Omental fat pad (tissue), 4 donors: ENCODE measurements at places on chromosomes 5 and 9.

GRCh38 chr9:116124472-116125040, 29.0 kb upstream of the PAPPA start:
- no peak for DNase-seq

DNA sequence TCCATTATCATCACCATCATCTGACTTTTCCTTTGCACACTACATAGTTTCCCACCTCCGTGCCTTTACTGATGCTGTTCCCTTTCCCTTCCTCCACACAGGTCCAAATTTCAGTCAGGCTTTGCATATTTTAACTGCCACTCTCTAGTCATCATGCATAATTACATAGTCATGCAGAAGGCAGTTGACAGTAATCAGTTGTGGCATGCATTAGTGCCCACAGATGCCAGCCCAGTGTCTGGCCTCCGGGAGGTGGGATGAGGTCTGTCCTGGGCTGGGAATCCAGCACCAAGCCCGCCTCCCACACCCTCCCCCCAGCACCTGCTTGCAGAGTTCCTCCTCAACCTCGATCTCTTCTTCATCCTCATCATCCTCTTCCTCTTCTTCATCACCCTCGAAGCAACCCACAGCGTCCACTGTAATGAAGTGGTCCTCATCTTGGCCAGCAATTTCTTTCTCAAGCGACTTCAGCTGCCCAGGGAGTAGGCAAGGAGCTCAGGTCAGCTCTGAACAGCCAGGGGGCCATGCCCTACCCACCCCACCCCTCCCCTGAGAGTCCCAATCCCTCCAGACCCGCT, 8.8 kb downstream of the BBLN start:
- no peak for DNase-seq

DNA sequence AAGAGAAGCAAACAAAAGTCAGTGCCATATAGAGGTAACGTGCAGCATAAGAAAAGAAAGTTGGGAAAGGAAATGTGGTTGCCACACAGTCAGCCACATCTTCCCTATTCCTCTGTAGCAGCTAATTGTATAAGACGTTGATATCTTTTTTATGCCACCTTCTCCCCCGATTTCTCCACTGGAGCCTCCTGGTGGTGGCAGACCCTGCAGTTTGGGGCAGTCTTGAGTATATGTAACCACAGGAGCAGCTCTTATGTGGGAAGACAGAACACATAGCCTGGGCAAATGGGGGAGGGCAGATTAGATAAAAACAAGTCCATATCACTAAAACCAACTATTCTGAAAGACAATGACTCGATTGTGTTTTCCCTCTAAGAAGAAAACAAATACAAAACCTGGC, 99.7 kb downstream of the PLCXD3 start:
- DNase-seq, result no peak

DNA sequence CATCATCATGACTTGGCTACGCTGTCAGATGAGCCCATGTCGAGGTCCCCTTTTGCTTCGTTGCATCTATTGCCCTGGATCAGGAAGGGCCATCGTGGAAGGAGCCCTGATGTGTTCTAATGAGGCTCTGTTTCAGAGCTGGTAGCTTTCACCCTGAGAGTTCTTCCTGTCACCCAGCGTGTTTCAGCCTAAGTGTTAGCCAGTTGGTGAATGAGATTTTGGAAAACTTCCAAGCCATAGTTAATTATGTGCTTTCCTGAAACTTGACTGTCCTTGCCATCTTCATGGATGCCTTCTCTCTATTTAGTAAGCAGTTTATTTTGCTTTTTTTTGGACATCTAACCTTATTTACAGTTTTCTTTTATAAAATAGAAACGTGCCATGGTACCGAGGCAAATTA, 1695.4 kb upstream of the WWC1 start:
- DNase-seq, result no peak

GRCh38 chr9:100938507-100938906, 90.0 kb upstream of the PLPPR1 start:
- DNase-seq, result no peak

DNA sequence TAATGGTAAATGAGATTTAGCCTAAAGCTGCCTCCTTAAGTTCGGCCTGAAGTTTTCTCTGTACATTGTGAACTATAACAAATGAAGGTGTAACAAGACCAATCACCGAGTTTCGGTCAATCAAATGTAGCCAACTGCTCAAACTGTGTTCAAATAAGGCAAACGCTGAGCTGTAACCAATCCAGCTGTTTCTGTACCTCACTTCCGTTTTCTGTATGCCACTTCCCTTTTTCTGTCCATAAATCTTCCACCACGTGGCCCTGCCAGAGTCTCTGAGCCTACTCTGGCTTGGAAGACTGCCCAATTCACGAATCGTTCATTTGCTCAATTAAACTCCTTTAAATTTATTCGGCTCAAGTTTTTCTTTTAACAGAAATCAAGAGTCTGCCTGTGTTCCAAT, 193.5 kb upstream of the KLF9 start:
- no peak for DNase-seq

DNA sequence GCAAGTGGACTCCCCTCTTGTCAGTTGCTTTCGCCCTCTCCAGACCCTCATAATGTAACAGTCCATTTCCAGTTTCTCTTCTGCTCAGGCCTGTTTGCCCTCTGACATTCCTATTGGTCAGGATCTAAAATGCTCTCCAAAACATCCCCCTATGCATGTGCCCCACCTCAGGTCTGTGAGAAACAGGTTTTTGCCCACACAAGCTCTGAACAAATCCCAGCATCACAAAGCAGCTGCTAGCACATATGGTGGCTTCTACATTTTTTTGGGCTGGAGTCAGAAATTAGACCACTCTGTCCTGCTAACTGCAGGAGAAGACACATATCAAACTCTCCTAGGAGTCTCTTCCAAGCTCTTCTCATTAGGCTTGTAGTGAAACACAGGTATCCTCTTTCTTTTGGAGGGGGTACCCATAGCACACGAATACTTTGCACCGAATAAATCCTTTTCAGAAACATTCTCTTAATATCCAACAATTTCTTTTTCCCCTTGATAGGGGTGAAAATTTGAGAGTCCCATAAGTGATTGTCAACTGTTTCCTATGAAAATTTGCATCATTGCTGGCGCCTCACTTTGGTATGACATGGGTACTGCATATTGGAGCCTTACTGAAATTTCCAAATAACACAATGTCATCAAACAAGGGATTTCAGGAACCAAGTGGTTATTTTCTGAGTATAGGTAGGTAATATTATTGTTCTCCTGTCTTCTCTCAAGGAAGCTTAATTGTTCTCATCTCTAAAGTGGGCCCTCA, 19.3 kb upstream of the HSPA9 start:
- DNase-seq, result no peak

- no peak for DNase-seq
Measured at GRCh38 chr5:149759563-149759962, 29.5 kb downstream of the PPARGC1B start.

DNA sequence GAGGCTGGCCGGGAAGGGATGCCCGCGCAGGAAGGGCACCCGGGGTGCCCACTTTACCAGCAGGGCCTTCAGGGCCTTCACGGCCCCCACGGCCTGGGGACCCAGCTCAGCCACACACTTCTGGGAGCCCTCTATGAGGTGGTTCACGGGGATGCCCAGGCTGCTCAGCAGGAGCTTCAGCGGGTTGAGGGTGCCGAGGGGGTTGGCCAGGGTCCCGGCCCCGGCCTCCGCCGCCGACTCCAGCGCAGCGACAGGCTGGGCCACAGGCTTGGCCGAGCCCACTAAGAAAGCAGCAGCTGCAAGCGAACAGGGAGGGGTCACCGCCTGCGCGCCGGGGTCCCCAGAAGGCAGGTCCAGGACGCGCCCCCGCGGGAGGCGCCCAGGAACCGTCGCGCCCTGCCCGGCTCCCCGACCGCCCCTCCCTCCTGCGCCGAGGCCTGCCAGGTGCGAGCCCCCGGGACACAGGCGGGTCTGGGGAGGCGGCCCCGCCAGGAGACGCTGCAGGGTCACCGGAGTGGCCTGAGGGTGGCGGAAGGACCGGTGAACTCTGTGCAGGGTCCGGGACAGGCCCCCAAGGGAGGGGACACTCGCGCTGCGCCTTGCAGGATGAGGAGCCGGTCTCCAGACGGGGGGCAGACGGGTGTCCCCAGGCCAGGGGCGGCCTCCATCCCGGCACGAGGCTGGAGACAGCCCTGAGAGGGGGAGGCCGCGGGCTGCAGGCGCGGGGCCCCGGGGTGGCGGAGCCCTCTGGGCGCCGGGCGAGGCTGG, 572 bp downstream of the SCGB3A1 start:
- no peak for DNase-seq

DNA sequence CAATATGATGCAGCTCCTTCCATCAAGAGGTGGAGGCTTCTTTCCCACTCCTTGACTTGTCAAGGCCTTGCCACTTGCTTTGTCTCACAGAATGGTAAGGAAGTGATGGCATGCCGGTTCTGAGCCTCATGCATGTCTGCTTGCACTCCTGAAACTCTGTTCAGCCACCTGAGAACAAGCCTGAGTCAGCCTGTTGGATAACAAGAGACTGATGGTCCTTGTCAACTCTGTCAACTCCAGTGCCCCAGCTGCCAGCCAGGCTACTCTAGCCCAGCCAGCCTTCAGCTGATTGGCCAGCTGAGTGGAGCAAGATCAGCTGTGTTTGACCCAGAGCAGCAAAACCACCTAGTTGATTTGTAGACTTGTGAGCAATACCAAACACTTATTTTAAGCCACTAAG, 4.4 kb upstream of the TENT4A start:
- DNase-seq, result no peak

- no peak for DNase-seq
Measured at GRCh38 chr9:13269589-13270452, 9.7 kb downstream of the MPDZ start.

DNA sequence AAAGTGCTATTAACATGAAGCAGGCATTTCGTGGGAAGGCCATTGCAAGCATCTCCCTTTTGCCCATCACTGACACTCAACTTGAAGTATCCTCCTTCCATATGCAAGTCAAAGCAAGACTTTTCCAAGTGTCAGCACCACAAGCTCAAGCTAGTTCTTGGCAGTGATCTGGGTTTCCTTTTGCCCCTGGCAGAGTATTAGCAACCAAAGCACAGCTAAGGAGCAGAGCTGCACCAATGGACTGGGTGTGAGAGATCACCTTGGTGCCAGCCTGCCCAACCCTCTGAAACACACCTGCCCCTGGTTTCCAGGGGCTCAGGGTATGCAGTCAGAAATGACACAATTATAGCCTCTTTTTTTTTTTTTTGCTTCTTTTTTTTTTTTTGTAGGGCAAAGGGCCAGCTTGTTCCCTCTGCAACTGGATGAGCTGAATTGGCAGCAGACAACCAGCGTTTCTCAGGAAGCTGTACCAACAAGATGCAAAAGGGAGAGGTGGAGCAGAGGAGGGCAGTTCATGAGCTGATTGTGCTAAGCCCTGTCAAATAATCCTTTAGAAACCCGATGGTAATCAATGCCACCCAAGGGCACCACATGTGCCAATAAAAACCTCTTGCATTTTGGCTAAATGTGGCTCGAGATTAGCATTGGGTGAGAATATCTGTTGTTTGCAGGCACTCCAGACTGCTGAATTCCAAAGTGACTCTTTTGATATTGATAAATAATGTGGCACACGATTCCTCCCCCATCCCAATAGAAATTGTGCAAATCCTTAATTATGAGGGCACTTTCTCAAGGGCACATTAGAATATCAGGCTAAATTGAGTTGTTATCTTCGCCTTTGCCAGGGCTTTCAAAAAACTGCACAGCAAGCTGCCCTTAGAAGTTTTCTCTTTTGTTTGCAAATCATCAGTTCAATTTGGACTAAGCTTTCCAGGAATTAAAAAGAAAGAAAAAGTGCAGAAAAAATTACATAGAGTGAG, 192.4 kb downstream of the GAS1 start:
- no peak for DNase-seq

DNA sequence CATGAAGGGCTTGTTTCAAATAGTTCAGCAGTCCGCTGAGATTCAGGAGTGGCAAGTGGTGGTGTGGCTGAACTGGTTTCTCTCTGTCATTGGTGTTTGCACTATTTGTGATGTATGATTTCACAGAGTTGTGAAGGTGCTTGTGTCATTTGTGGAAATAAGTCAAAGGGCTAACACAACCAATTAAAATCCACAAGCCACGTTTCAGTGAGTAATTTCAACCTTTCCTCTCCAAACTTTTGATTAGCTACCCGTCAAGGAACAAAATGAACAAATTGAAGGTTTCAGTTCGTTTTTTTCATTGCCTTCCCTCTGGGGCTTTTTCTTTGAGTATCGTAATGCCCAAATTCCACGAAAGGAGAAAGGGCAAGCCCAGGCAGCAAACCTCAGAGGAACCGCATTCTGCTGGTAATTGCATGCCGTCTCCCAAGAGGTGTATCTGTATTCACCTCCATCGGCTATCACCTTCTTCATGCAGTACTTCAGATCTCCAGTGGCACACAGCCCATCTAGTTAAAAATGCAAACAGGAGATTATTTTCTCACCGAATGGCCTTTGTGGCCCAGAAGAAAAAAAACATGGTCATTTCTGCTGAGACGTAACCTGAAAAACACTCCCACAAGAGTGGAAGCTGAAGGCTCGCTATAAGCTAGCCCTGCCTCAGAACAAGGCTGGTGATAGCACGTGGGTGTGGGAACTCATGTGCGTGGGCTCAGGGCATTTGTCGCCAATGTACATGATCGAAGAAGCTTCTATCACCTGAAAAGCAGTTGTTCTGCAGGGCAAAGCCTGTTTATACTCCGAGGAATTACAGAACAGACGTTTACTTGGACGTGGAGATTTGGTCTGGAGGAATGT, 197.1 kb downstream of the NR3C1 start:
- DNase-seq, result no peak

DNA sequence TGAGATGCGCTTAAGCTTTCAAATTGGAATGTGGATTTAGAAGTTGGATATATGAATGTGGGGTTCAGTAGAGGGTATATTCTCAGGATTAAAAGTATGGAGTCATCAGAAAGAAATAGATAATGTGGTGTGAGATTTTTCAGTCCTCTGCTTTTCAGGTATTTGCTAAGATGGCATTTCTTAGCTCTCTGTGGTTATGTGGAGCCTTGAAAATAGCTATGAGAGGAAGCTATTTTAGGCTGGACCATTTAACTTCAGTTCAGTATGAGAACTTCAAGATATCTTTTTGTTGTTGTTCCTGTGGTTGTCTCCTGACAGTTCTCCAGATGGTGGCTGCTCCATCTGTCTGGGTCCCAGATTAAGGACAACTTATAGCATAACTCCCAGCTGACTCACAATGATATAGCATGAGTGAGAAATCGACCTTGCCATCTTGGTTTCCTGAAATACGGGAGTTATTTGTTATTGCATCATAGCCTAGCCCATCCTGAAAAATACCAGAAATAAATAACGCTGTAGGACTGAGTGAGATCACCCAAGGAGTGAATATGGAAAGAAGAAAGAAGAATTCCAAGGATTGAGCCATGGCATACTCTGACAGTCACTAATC, 461.5 kb downstream of the ANXA1 start:
- no peak for DNase-seq

DNA sequence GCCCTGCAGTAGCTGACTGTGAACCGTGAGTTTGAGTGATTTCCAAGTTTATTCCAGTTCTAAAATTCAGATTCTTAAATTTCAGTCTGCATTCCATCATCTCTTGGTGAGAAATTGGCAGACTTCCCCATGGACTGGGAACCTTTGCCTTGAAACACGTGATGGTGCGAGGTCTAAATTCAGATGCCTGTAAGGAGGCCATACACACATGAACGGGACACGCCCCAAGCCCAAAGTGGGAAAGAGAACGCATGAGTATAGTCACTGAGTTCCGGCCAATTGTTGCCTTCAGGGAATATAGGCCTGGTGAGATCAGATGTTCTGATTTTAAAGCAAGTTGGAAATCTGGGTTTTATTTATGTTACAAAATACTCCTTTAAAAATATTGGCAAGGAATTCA, 1084.4 kb upstream of the WWC1 start:
- DNase-seq, result no peak

GRCh38 chr5:139796061-139796806, 626 bp downstream of the PSD2 start:
- DNase-seq, result no peak

- no peak for DNase-seq
Measured at GRCh38 chr5:175837171-175837699, 34.1 kb upstream of the CPLX2 start.

GRCh38 chr9:104969116-104969515, 41.2 kb upstream of the ABCA1 start:
- DNase-seq, result no peak
